ENCODE measurements at places on chromosomes 6 and 20.

- DNase-seq = no peak
These were observed 135.6 kb downstream of the GMDS start for GRCh38 chr6:2109796-2110195.

GRCh38 chr6:28927846-28928245 lies 4.1 kb upstream of the TRIM27 start:
- no peak for DNase-seq

GRCh38 chr6:128376952-128377503 lies 143.4 kb downstream of the PTPRK start:
- no peak for DNase-seq

GRCh38 chr6:30453508-30454116 lies 35.7 kb upstream of the HLA-E start:
- peak; percentile 82 for DNase-seq

- DNase-seq = no peak
These were observed 91.7 kb upstream of the ELOVL5 start for GRCh38 chr6:53440336-53440945.

DNA sequence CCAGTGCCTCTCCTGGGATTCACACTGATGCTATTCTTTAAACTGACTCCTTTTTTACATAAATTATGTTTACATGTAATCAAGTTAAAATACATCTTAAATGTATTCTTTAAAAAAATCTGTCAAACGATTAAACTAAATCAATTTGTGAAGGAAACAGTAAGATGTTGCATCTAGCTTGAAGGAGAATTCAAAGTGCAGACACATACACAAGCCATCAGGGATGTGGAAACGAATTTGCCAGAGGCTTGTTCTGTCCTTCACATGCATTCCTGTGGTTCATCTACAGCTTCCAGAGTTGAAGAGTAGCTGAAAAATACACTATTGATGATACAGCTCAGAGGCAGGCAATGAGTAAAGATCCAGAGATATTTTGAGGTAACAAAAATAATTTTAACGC lies 7.3 kb upstream of the BPIFB3 start:
- no peak for DNase-seq

- no peak for DNase-seq
These were observed 55.0 kb downstream of the BCKDHB start for GRCh38 chr6:80161434-80161833.

DNA sequence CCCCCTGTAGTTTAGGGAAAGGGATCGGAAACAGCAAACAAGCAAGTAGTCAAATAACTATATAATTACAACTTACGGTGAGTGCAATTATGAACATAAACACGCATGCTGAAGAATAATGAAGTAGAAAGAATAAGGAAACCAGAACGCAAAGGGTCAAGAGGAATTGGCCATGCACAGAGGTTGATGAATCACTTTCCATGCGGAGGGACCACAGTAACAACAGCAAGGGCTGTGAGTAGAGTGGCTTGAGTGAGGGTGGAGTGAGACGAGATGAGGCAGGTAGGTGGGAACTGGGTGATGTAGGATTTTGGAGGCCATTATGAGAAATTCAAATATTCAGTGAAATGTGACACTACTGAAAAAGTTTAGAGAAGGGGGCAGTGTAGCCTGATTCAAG lies 112.2 kb upstream of the LAMP5 start:
- DNase-seq = no peak

DNA sequence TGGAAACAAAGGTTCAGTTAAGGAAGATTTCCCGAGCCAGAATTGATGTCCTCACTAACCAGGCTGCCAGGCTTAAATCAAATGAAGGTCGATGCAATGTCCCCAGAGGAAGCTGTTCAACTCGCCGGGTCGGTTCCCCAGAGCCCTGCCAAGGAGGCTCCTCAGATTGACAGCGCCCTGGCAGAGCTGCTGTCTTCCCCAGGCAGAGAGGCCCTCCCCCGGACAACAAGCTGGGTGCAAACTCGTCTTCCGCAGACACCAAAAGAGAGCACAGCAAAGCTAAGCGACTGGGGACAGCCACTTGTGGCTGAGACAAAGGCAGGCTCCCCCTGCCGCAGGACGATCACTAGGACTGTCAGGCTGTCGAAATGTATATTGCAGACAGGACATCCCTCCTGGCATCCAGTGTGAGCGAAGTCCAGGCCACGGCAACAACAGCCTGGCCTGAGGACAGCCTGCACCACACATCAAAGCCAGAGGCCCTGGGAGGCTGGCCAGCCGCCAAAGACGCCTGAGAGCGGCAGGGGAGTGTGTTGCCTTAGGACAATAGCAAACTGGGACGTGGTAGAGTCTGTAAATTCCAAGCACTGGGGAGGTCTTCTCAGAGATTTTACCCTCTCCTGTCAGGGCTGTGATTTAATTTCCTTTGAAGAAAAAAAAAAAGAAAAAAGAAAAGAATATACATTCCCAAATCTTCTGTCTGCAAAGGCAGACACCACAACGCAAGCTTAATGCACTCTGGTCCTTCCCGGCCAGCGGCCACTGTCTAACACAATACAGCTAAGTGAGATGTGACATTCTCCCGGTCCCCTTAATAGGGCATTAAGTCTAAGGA lies 99.1 kb downstream of the HIVEP2 start:
- DNase-seq = no peak

DNA sequence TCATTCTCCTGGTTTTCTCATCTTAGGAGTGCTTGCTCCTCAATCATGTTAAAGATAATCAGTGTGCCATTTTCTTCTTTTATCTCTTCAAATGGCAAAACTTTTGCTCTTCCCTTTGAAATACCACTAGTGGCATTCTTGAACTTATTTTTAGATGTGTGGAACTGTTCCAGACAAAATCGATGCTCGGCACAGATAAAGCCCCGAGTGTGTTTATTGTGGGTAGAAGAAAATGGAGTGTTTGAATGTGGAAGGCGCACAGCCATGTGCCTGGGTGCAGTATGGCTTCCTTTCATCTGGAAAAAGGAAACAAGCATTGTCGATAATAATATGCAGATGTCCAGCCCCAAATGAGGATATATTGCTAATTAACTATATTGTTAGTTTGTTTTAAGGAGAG lies 42.4 kb downstream of the ISM1 start:
- DNase-seq = no peak

DNA sequence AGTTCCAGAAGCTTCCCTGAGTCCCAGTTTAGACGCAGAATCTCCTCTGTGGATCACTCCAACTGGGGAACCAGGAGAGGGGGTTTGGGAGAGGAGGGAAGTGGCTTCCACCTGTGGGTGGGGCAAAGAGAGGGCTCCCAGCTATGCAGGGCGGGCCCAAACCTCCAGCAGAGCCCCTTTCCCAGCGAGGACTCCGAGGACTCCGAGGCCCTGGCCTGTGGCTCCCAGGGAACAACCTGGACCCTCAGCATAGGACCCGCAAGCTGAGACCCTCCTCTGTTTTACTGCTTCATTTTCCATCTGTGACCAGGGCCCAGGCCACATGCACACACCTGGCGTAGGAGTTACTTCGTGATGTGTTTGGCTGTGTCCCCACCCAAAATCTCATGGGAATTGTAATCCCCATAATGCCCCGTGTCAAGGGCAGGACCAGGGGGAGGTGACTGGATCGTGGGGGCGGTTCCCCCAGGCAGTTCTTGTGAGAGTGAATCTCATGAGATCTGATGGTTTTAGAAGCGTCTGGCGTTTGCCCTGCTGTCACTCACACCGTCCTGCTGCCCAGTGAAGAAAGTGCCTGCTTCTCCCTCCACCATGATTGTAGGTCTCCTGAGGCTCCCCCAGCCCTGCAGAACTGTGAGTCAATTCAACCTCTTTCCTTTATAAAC lies 27.9 kb downstream of the NTSR1 start:
- no peak for DNase-seq

DNA sequence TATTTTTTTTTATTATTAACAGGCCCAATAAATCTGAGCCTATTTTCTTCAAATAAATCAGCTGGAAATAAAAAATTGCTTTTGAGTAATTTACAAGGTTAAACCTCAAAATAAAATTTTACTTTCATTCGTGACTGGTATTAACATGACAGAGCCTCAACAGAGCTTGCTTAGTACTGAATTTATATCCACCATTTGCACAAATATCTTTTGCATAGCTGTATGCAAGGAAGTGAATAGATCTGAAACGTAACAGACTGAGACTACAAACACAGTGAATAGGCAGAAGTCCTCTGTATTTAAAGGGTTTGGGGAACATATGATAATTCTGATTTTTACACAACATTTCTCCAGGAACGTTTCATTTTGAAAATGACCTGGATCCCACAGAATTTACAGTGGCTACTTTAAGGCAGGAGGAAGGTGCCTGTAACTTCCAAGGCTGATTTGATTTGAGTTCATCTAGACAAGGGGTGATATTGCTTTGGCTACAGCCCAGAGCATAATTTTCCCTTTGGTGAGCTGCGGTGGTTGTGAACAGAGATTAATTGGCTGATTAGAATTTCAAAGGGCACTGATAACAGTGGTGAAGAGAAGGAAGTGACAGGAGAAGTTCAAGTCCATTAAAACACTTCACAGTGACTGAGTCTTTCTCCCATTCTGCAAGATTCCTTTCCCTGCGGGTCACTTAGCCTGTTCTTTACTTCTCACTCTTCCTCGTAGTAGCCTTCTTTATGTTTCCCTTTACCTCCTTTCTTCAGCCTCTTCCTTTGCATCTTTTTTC lies 121.2 kb upstream of the SASH1 start:
- no peak for DNase-seq

DNA sequence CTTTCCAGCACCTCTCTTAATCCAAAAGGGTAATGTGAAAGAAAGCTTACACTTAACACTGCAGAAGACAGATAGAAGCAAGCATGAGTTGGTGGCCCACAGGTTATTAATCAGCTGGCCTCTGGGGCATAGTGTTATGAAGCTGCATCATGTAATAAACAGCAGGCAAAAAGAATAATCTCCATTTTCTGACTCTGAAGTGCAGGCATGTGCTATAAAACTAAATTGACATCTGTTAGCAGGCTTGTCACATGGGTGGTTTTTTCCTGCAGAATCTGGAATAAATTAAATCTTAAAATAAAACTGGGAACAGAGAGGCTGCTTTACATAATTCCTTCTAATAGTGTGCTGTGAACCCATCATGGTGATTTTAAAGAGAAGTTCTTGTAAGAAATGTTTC lies 73.3 kb downstream of the METTL24 start:
- DNase-seq = no peak

GRCh38 chr20:49916146-49917002 lies 1.0 kb upstream of the SPATA2 start:
- DNase-seq = no peak

- no peak for DNase-seq
These were observed 127.4 kb downstream of the ADGRG6 start for GRCh38 chr6:142429195-142429594.

GRCh38 chr20:61810738-61811135 lies 254.9 kb downstream of the TAF4 start:
- no peak for DNase-seq

- no peak for DNase-seq
These were observed 22.9 kb upstream of the PAX1 start for GRCh38 chr20:21682521-21682954.

DNA sequence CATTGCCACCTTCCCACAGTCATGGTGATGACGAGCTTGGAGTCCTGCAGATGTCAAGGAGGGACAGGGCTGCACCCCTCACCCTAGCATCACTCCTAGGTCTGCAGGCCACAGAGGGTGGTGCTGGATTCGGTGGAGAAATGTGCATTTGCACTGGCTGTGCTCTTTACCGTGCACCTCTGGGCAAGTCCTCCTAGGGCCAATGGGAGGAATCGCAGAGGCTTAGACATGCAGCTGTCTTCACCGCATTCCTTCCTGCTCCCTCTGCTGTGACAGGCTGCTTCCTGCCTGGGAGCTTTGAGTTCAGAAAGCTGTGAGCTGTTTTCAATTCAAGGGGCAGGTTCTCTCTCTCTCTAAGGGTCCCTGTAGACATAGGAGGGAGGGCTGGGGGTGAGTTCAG lies 85.1 kb downstream of the EDN3 start:
- no peak for DNase-seq

DNA sequence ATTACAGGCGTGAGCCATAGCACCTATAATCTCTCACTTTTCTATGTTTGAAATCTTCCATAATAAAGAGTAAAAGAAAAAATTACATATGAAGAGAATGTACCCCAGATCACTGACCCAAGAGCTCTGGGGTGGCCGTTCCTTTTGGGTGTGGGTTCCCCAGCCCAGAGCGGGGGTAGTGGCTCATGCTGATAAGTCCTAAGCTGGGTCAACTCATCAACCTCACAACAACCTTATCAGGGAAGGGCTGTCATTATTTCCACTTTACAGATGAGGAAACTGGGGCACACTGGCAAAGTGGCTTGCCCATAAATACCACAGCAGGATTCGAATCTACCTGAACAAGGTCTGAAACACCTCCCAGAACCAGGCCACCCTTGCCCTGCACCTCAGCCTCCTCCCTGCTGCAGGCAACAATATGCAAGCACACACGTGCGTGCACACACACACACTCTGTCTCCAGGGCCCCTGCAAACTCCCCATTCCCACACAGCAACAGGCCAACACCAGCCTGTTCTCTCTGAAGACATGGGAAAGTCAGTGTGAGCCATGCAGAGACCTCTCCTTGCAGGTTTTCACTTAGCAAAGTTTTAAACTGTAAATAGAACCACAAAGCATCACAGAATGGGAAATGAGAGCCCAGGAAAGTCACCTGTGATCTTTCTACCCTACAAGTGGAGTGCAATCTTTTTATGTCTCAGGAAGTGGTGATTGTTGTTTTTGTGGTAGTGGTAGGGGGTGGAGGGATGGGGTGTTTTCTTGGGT lies 27.7 kb downstream of the BFSP1 start:
- DNase-seq = no peak

DNA sequence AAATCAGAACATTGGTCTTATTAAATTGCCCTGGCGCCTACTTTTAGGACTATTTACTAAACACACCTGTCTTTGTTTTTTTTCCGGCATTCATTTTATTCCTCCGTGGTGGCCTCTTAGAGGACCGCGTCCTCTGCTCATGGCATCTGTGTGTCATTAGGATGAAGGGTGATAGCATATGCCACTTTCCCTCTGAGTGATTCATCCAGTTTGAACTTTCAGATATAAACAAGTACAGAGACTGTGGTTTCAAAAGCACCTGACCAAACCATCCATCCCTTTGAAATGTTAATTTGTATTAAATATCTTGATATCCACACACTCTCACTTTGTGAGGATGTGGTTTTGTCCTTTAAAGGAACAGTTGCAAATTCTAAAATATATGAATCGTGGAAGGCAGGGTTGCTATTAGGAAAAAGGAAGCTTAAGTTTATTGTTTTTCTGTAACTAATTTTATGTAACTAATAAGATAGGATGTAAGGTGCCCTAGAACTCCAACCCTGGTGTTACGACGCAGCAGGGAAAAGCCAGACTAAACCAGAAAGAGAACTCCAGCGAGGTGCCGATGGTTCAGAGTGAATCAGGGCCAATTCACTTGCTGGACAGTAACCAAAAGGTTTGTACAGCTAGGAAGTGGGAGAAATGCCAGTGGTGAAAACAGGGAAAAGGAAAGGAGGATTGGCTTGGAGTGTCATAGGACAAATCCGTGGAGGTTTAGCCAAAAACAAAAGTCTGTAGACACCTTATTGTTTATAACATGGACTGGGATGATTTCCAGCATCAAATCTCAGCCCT lies 98.7 kb downstream of the SHLD1 start:
- DNase-seq = no peak

DNA sequence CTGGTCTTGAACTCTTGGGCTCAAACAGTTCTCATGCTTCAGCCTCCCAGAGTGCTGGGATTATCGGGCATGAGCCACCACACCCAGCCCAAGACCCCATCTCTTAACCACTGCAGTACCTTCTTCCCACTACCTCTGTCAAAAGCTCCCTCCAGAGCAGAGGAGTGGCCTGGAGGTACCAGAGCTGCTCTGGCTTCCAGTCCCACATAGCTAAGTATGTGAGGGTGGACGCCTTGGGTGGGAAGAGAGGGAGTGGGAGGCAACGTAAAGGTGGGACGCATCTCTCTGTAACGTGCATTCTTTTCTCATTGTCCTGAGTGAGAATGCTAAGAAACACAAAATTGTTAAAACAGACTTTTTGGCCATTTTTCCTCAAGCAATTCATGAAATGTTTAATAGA lies 24.5 kb downstream of the TM9SF4 start:
- DNase-seq = no peak

Measured in GM12892 (cell line).